ENCODE measurements at places on chromosomes 12 and 14. TPM values are rescaled to one million over a fixed set of nuclear protein-coding genes. Genes with fewer than 3 reads are reported as not detected.

Gene TMPRSS12
- not detected for total RNA-seq

Gene WDR89
- total RNA-seq, result 17.4 TPM

Gene PTGDR
- not detected for total RNA-seq

Gene PRICKLE1
- total RNA-seq, result 0.64 TPM

Gene KCNMB4
- 0.13 TPM for total RNA-seq

Gene CLEC1B
- total RNA-seq, result not detected

- H3K27me3 ChIP-seq, result no peaks in the 10 kb centered on the region
- H3K4me3 ChIP-seq, result no peak overlapping the region
- DNase-seq, result no peak
- H3K27ac ChIP-seq, result no peak overlapping the region
These were observed 83.9 kb downstream of the STXBP6 start for GRCh38 chr14:24965934-24966578.

GRCh38 chr12:42812086-42812485, 222.5 kb upstream of the PRICKLE1 start:
- H3K27ac ChIP-seq, result no peak overlapping the region
- no peaks in the 10 kb centered on the region for H3K4me1 ChIP-seq
- H3K36me3 ChIP-seq, result no peaks in the 10 kb centered on the region
- DNase-seq, result no peak
- H3K4me3 ChIP-seq, result no peak overlapping the region
- H3K27me3 ChIP-seq, result no peaks in the 10 kb centered on the region

- no peak overlapping the region for H3K27ac ChIP-seq
- no peaks in the 10 kb centered on the region for H3K27me3 ChIP-seq
- H3K36me3 ChIP-seq, result peaks cover 10% of the 10 kb centered on the region
- DNase-seq, result no peak
These were observed 2.1 kb upstream of the CCT2 start for GRCh38 chr12:69583203-69583602.

- no peak overlapping the region for H3K4me3 ChIP-seq
- H3K36me3 ChIP-seq, result no peaks in the 10 kb centered on the region
- no peaks in the 10 kb centered on the region for H3K27me3 ChIP-seq
- H3K4me1 ChIP-seq, result no peaks in the 10 kb centered on the region
- DNase-seq, result no peak
- no peak overlapping the region for H3K27ac ChIP-seq
These were observed 879.6 kb upstream of the LRFN5 start for GRCh38 chr14:40727107-40727506.

DNA sequence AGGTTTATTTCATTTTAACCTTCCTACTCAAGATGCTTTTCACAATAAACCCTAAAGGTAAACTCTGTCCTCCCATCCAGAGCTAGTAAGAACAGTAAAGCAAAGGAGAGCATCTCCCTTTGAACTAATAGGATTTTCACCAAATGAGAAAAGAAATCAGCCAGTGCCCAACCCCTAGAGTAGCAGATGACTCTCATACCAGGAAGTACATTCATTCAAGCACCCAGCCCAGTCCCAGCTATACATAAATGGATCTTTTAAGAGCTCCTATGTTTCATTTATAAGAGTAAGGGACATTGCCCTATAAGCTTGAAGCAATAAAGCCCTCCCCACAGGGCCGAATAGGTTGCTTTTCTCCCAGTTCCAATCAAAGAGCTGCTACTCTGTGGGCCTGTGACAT, 7.6 kb downstream of the BAZ2A start:
- no peaks in the 10 kb centered on the region for H3K36me3 ChIP-seq
- H3K27me3 ChIP-seq, result no peaks in the 10 kb centered on the region

GRCh38 chr12:118344829-118345228, 27.9 kb downstream of the TAOK3 start:
- DNase-seq, result no peak
- H3K36me3 ChIP-seq, result no peaks in the 10 kb centered on the region
- H3K27ac ChIP-seq, result peak overlapping the region; percentile 13
- no peaks in the 10 kb centered on the region for H3K27me3 ChIP-seq

DNA sequence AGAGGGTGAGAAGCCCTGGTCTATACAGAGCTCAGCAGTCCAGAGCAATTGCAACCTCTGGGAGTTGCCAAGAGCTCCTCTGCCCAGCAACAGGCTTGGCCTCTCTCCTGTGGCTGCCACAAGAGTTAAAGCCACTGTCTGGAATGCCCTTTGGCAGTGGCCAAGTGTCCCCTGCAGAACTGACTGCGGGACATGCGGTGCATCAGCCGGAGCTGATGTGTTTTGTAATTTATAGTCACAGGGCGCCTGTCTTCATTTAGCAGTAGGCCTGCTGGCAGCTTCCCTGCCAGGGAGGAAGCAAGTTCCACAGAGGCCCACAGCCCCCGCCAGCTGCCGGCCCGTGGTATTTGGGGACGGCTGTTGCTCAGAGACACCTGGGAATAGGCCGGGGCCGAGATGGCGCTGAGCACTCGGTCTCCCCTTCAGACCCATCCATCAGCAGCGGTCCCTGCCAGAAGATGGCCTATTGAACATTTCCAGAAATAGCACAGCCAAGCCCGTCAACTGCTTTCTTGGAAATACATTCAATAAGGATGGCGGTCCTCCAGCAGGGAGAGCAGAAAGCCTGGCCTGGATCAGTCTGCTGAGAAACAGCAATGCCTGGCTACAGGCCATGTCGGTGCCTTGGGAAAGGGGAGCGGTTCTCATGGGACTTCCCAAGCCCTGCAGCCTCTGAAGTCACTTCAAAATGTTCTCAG, 217.4 kb downstream of the CRADD start:
- H3K36me3 ChIP-seq, result no peaks in the 10 kb centered on the region
- H3K27ac ChIP-seq, result no peak overlapping the region
- DNase-seq, result no peak
- H3K4me3 ChIP-seq, result no peak overlapping the region

DNA sequence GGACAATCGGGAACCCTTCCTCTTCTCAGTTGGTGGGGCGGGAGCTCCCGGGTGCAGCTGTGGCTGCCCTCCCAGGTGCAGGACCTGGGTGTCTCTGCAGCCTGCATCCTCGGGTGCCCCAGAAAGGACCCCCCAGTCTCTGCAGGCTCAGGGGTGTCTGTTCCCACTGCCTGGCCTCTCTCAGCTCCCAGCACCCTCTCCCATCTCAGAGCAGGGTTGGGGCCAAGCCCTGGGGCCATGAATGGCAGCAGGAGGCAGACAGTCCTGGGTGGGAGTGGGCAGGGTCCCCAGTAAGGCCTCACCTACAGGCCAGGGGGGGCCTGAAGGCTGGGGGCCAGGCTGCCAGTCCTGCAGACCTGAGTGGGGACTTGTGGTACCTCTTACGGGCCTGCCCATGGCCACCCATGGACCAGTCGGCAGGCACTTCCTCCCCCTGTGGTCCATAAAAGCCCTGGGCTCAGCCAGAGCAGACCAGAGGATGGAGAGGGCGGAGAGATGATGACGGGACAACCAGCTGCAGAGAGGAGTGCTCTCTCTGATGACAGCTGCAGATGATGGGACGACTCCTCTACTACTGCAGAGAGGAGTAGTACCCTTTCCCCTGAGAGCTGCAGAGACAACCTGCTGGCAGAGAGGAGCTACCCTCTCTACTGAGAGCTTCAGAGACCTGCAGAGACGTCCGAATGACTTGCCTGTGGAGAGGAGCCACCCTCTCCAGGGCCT, 26.6 kb downstream of the TCHP start:
- H3K36me3 ChIP-seq, result peaks cover 6% of the 10 kb centered on the region
- H3K27me3 ChIP-seq, result no peaks in the 10 kb centered on the region
- no peak overlapping the region for H3K27ac ChIP-seq
- DNase-seq, result no peak

GRCh38 chr12:46831335-46832129, 5.7 kb upstream of the SLC38A4 start:
- no peaks in the 10 kb centered on the region for H3K4me1 ChIP-seq
- no peak for DNase-seq
- H3K36me3 ChIP-seq, result no peaks in the 10 kb centered on the region
- peaks cover 6% of the 10 kb centered on the region for H3K27me3 ChIP-seq
- H3K27ac ChIP-seq, result no peak overlapping the region
- H3K4me3 ChIP-seq, result no peak overlapping the region

All from GM12878 (cell line).